ENCODE measurements at places on chromosomes 6 and 20. TPM values are rescaled to one million over a fixed set of nuclear protein-coding genes. Genes with fewer than 3 reads are reported as not detected.

The PPP1R16B gene
- 6.5 TPM for polyA plus RNA-seq

The FAXC gene
- 5.9 TPM for polyA plus RNA-seq

The PBX2 gene
- polyA plus RNA-seq, result 221 TPM

The SNX21 gene
- 19.6 TPM for polyA plus RNA-seq

The PPP1R14C gene
- 19.0 TPM for polyA plus RNA-seq

The CCN6 gene
- polyA plus RNA-seq, result 3.7 TPM

The TRIM10 gene
- polyA plus RNA-seq, result 0.40 TPM

The BTBD3 gene
- 58.2 TPM for polyA plus RNA-seq

The BNIP5 gene
- 0.09 TPM for polyA plus RNA-seq

The CCM2L gene
- polyA plus RNA-seq, result 8.4 TPM

The ATP9A gene
- 53.9 TPM for polyA plus RNA-seq

DNA sequence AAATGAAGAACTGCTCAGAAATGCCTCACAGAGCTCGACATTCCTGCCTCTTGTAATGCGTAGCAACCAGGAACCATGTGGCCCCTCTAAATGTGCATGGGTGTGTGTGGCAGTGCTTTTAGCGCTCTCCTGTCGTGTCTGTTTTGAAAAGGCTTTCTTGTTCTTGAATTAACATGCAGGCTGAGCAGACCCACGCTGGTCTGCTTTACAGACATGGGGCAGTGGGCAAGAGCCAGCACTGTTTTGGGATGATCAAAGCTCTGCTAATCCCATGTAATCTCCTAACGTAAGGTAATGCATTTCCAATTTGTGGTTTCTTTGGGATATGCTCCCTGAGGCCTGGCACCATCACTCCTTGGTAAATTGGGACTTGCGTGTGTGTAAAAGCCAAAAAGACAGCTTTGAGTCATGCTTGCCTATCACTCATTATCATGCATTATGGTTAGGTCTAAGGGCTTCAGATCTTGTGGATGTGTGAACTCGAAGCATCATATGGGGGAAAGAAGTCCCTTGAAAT lies 11.8 kb downstream of the RIPOR2 start:
- no peak for DNase-seq

GRCh38 chr20:17635332-17636244 lies 46.5 kb downstream of the RRBP1 start:
- DNase-seq, result no peak

- DNase-seq, result no peak
Observed at GRCh38 chr20:62566771-62567170, 75.5 kb upstream of the SLCO4A1 start.

DNA sequence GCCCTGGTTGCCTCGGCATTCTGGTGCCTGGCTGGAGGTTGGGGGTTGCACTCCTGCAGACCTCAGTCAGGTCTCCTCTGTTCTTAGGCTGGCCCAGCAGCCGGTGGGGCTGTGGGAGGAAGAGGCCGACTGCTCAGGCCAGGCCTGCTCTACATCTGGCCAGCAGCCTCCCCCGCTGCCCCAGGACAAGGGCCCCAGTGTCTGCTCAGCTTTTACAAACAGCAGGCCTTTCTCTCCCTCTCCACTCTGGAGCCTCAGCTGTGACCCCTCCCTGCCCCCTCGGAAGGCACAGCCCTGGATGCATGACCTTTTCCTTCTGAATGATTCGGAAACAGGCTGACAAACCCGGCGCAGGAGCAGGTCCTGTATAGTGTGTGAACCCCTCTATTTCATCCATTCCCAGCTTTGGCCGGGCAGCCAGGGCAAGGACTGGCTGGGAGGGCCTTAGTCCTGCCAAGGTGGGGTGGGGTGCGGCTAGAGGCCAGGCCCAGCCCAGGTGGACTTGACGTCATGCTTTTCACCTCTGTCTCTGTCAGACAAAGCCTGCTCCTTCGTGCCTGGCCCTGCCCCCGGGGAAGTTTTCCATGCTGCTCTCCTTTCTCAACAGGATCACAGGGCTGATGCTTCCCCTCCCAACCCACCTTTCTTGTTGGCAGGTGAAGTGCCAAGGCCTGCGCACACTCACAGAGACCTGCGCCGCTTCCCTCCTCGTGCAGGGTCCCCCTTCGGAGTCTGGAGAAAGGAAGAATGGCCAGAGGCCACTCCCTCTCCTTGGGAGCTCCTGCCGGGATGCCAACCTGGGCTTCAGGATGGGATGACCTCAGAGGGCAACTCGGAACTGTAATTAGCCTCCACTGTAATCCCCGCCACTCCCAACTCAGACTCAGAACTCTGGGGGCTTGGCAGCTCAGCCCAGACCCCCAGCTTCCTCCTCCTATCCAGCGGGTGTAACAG lies 10.1 kb upstream of the ITPR3 start:
- no peak for DNase-seq

DNA sequence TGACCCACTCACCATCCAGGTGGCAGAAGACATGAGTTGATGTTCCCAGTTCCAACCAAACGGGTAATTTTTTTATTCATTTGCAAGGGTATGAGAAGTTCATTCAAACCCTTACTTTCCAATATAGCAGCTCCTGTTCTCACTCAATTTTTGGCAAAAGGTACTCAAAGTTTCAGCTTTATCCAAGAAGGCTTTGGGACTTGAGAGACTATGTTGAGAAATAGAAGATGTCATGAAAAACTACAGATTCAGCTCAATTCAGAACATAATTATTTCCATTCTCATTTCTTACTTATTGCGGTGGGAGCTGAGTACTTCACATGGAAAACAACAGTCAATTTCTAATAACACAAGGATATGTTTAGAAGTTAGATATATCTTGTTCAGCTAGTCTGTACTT lies 162.3 kb downstream of the FNDC1 start:
- no peak for DNase-seq

- no peak for DNase-seq
Observed at GRCh38 chr20:6709910-6710595, 57.4 kb upstream of the BMP2 start.

GRCh38 chr20:51417250-51418136 lies 125.0 kb downstream of the NFATC2 start:
- no peak for DNase-seq

- no peak for DNase-seq
Observed at GRCh38 chr6:170345662-170346061, 39.1 kb downstream of the FAM120B start.

GRCh38 chr6:70998148-70998547 lies 41.3 kb upstream of the B3GAT2 start:
- DNase-seq, result no peak

DNA sequence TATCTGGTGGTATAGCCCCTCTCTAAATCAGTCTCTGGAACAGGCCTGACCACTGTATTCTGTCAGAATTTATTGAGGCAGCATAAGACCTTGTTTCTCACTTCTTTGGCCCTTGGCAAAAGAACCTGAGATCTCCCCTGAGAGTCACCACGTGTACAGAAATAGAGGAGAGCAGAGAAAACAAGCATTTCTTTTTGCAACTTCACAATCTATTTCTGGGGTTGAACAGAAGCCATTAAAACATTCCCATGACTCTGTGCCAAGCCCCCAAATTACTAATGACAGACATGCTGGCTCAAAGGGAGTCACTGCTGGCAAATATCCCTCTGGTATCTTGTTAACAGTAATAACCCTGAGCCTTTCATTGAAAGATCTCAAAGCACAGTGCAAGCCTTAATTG lies 395.3 kb downstream of the MAFB start:
- no peak for DNase-seq

DNA sequence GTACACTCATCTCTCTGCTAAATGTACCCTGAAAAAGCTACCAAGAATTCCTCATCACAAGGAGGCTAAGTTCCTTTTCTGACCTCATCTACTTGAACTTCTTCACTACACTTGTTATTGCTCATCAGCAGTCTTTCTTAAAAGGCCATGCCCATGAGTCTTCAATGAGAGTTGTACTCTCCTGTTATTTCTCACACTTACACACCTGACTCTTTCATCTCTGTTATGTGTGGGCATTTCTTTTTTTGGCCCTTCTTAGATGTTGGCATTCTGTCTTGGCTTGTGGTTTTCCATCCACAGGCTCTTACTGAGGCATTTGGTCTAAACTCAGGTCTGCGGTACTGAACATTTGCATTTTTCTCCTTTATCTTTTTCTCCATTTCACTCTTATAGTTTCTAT lies 10.7 kb upstream of the SLC17A1 start:
- no peak for DNase-seq

DNA sequence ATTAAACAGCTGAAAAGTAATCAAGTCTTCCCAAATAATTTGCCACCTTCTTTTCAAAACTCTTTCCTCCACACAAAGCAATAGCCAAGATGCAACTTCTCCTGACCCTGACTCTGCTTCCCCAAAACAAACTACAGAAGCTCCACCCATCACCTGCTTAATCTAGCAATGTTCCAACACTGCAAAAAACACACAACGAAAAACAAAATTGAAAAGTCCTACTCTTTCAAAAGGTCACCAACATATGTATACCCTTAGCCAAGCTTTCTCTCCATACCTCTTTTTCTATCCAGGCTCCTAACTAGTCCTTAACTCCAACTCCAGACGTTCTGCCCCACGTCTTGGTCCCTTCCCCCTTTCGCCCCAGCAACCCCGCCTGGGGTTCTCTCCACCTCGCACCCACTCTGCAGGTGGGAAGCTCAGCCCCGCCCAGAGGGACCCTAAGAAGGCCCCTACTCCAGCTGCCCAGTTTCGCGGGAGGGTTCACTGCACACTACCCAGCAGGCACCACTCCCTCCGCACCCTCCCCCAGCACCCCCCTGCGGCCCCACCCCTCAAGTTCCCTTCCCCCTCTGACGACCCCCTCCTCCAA lies 717 bp downstream of the CSNK2A1 start:
- DNase-seq, result peak; percentile 11

DNA sequence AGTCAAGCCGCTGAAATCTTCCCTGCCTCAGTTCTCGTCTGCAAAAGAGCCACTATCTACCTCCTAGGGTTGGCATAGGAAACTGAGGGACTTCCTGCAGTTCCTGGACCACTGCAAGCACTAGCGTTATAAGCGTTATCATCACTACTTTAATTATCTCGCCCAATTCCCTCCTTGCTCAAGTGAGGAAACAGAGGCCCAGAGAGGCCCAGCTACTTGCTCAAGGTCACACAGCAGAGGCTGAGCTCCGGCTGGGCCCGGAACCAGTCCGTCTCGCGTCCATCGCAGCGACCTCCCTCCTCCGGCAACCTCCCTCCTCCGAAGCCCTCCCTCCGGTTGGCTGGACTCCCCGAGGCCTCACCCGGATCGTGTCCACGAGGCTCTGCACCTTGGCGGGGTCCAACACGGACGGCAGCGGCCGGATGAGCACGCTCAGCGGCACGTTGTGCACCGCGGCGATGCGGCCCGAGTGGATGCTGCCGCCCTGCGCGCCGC lies 338 bp downstream of the SRXN1 start:
- no peak for DNase-seq

DNA sequence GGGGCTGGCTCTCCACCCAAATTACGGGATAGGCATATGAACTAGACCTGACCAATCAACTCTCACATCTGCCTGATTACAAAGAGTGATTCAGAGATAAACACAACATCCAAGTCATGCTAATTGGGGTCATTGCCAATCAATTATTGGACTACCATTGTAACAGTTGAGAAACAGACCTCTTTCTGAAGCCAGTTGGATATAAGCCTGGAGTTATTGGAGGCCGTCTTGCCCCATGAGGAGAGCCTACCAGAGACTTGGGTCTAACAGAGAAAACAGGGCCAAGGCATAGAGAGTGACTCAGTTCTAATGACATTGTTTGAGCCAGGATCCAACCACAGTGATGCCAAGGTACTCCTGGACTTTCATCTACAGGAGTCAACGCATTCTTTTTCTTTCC lies 39.4 kb upstream of the HIVEP2 start:
- no peak for DNase-seq

DNA sequence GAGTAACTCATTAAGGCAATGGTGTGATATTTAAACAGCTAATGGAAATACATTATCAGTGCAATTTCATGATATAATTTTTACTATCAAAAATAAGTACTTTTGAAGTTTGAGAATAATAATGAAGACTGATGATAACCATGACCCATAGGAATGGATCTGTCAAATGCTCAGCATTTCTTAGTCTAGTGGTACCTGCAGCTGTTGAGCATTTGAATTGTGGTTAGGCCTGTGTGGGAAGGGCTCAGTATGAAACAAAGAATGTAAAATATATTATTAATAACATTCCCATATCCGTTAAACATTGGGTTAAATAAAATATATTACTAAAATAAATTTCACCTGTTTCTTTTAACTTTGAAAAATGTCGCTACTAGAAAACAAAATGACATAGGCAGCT lies 173.0 kb downstream of the PHF3 start:
- DNase-seq, result no peak

DNA sequence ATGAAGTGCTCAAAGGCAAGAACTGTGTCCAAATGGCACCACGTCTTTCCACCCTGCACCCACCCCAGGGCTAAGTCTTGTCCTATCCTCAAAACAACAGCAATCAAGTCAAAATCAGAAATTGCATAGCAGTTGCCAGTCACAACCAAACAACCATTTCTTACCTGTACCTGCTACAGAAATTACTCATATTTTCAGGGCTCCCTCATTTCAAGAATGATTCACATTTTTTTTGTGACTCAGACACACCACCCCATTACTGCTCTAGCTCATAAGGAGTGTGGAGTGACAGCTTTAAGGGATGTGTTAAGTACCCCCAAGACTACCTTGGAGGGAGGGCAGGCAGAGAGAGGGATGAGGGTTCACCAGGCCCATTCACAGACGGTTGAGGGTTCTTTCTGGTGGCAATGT lies 111.7 kb downstream of the TRERF1 start:
- DNase-seq, result no peak

GRCh38 chr6:81436990-81437389 lies 315.5 kb downstream of the TENT5A start:
- DNase-seq, result no peak

DNA sequence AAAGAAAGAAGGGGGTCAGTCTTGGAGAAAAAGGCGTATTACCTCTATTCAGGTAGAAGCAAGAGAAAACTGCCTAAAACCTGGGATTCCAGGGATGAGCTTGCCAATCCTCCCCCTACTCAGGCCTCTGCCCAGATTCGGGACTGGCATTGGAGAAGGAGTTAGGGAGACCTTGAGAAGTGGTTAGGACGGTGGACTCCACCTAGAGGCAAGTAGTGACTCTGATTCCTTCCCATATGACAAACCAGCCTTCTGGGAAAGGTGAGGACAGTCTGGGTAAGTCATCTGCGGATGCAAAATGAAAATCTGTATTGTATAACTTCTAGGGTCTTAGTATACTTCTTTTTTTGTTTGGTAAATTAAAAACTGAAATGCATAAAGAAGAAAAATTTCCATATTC lies 43.8 kb downstream of the SLX4IP start:
- no peak for DNase-seq

GRCh38 chr20:59082077-59082740 lies 39.6 kb upstream of the PRELID3B start:
- no peak for DNase-seq

GRCh38 chr20:58481481-58482021 lies 33.6 kb downstream of the APCDD1L start:
- no peak for DNase-seq

DNA sequence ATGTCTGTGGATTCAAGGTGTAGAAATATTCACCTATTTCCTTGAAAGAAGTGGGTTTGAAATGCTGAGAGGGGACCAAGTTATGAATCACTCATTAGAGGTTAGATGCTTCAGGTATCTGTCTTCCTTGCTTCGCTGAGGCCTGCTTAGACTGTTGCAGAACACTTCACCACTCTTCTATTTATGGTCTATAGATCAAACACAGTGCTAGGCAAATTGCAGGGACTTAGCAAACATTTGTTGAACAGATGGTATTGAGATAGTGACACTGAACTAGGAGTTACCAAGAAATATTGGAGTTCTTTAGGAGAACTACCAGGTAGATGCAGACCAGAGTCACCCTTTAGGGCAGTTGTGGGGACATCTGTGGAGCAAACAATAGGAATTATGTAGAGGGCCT lies 123.8 kb downstream of the RFPL4B start:
- DNase-seq, result no peak

- DNase-seq, result no peak
Observed at GRCh38 chr6:36649701-36650484, 28.6 kb upstream of the CDKN1A start.

- DNase-seq, result no peak
Observed at GRCh38 chr6:82057846-82058554, 189.5 kb downstream of the IBTK start.

Measured in left renal cortex interstitium (tissue), 4 donors.